ENCODE measurements at places on chromosomes 16 and 17.

- DNase-seq, result no peak
Measured at GRCh38 chr16:55643161-55643970, 12.4 kb upstream of the SLC6A2 start.

DNA sequence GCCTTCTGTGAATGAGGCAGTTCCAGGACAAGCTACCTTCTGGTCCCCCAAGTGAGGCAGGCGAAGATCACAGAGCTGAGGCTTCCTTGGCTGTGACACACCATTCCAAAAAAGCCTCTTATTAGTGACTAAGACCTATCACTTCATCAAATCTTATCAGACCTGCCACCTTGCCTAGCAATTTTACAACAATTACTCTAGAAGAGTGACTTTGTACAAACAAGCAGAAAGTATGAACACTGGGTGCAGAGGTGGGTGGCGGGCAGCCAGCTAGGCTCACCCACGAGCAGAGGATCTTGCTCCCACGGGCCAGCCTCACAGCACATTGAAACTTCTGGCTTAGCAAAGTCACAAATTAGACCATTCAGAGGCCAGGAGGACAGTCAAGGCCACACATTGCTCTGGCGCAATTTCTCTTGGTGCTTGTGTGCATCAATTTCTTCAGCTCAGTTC is 2.2 kb upstream of the ICAM2 start:
- DNase-seq, result no peak

- DNase-seq, result no peak
Measured at GRCh38 chr16:73172973-73173709, 125.2 kb upstream of the ZFHX3 start.

GRCh38 chr17:82592767-82593589 is 55.3 kb downstream of the WDR45B start:
- DNase-seq, result no peak

DNA sequence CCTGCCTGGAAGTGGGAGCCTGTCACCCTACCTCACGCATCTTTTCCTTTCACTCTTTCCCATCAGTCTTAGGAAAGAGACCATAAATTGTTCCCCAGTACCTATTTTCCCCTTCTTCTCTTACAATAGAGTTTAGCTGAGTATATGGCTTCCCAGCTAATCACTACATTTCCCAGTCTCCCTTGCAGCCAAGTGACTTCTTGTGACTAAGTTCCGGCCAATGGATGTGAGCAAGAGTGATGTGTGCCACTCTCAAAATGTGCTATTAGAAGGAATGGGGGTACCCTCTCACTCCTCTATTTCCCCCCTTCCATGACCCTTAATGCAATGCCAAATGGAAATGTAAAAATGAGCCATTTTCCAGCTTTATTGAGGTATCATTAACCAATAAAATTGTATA is 8.2 kb upstream of the PYY start:
- DNase-seq, result no peak

DNA sequence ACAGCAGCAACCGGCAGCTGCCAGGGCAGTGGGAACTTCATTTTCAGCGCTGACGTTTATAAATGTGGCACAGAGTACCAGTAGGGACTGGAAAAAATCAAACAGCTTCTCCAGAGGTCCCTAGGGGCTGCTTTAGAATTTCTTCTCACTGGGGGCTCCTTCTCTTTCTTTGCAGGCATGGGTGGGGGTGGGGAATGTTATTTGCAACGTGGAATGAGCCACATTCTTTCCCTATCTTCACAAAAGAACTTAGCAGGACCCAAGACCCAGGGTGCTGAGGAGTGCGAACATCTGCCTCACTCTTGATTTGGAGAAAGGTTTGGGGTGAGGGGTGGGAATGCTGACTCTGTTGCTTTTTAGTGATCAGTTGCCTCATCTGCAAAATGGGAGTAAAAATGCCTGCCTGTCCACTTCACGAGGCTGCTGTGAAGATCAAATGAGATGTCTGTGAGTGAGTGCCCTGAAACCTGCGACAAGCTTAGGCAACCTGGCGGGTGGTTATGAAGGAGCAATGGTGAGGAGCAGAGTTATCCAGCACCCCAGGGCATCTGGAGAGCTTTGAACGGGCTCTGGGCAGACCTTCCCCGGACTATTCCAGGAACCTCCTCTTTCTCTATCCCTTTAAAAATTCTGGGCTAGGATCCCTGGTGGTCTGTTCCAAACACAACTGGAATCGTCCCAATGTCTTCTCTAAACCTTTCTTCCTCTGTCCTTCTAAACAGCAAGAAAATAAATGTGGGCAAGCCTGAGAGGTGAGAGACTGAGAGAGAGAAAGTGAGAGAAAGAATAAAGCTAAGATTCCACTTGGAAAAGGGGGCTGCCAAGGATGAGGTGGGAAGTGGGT is 10.7 kb upstream of the PIPOX start:
- DNase-seq, result no peak

GRCh38 chr17:74063439-74063838 is 140.0 kb upstream of the RPL38 start:
- no peak for DNase-seq

DNA sequence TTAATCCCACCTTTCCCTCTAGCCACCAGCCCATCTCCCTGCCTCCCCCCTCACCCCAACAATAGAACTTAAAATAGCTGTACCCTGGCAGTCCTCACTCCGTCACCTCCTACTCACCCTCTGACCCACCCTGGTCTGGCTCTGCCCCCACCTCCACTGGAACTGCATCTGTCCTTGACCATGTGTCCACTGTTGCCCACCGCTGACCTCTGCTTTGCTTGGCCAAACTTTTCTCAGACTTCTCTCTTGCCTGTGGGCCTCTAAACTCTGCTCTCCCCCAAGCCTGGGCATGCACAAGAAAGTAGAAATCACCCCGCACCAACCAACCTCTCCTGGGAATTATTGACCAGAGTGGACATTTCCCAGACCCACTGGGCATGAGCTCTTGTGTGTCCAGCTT is 169.8 kb downstream of the WSCD1 start:
- DNase-seq, result no peak

DNA sequence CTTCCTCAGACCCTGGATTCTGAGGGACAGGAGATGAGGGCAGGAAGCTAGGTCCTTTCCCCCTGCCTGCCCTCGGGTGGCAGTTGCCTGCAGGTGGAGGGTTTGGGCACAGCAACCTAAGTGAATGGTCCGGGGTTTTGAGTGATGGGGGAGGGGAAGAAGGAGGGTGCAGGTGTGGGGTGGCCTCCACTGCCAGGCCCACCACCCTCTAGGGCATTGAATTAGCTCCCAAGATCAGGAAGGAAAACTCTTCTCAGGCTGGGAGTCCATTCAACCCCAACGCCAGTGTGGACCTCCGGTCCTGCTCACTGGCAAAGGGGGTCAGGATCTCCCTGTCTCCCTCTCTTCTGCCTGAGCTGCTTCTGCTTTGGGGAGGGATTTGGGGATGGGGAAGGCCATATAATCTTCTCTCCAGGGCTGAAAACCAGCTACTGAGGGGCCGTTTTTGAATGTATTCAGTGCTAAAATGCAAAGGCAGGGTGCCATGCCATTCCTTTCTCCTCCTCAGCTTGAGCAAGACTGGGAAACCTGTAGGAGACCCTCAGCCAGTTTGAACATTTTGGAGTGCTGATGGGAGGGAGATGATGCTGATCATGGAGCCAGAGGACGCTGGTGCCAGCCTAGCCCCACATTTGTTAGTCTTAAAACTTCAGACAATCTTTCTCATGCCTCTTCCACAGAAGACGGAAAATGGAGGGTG is 18.8 kb downstream of the GRB7 start:
- no peak for DNase-seq

DNA sequence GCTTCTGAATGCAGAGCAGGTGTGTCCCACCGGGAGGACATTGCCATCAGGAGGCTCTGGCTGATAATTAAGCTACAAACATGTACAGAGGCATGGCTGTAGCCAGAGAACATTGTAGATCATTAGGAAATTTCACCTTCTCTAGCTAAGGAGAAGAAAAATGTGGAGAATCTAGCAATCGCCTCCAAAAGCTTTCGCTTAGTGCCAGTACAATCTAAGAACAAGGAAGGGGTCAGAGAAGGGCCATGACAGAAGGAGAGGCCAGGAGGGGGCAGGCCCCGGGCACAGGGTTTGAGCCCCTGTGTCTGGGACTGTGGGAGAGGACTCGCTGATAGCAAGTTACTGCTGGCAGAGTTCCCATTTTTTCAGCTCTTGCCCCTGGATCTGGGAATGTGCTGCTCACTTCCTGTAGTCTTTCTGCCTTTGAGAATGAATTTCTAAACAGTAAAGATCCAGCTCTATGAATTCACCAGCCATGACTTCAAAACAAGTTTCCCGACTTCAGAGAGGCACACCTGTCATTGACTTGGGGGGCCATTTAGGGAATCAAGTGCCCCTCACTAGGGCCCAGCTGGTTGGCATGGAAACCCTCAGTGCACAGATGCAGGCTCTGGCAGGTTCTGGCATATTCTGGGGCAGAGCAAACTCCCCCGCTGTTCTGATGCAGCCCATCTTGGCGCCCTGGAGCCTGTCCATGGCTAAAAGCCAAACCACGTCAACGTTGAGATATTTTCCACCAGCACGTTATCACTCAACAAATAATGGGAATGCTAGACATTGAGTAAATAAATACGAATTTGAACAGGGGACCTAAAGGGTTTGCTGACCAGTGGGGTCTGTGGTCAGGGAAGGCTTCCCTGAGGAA is 59.5 kb upstream of the CACNG4 start:
- DNase-seq, result no peak

DNA sequence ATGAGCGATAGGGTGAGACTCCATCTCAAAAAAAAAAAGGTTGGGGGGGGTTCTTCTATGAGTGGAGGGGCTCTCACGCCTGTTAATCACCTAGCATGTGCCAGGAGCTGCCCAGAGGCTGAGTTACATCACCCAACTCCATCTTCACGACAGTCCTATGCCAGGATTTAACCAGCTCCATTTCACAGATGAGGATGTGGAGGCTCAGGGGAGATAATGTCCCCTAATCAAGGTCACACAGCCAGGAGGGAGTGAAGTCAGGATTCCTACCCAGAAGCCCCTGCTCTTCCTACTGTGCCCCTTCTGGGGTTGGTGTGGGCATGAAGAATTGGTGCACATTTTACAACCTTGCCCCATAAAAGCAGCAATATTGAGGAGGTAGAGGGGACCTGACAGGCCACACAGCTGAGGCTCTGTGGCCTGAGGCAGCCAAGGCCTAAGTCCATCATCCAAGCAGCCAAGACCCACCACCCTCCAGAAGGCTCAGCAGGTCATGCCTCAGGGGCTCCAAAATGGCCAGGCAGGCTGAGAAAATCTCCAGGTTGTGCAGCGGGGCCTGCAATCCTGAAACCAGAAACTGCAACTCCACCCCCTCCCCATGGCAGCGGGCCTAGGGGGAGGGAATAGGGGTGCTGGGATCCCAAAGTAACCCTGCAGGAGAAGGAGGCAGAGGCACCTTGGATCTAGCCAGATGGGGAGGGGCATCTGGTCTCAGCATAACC is 6.9 kb downstream of the PPY start:
- DNase-seq, result no peak

GRCh38 chr17:33038740-33039139 is 47.1 kb downstream of the SPACA3 start:
- no peak for DNase-seq

DNA sequence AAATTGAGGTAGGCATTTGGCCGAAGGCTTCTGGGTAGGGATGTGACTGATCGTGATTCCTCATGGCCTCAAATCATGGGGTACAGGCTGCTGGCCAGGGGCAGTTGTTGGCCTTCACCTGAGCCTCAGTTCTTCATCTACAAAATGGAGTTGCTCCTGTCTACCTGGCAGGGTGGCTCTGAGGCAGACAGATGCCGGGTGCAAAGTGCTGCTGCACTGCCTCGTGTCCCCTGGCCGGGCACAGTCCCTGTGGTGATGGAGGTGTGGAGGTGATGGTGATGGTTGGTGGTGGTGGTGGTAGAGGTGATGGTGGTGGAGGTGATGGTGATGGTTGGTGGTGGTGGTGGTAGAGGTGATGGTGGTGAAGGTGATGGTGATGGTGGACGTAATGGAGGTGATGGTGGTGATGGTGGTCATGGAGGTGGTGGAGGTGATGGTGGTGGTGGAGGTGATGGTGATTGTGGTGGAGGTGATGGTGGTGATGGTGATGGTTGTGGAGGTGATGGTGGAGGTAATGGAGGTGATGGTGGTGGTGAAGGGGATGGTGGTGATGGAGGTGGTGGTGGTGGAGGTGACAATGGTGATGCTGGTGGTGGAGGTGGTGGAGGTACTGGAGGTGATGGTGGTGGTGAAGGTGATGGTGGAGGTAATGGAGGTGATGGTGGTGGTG is 52.6 kb downstream of the RNF213 start:
- DNase-seq, result no peak

DNA sequence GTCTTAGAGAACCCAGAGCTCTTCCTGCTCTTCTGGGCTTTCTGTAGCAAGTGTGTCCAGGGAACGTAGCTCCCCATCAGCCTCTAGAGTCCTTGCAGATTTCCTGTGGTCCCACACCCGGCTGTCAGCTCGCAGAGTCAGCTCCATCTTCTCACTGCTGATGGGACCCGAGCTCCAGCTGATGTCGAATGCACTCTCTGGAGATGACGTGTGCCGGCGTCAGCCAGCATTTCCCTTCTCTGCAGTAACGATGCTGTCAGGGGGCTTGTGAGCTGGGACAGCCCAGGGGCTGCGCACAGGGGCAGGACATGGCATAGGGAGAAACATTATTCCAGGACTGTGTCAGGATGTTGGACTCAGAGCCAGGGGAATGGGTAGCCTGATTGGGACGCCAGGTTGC is 87.8 kb downstream of the SNX29 start:
- DNase-seq, result no peak

DNA sequence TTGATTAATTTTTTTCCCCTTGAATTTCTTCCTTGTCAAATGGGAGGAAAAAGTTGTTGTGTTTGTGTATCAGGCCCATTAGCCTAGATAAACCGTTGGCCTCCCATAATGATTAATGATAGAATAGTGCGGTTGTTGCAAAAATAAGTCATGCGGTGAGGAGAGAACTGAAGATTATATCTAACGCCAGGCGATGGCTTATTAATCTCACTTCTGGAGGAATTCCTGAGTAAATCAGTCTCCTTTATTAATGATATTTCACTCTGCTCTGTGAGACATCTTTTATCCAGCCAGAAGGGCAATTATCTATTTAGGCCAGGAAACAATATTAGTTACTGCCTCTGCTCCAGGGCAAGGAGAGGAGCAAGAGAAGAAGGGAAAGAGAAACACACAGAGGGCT is 107.3 kb downstream of the IRX5 start:
- no peak for DNase-seq

DNA sequence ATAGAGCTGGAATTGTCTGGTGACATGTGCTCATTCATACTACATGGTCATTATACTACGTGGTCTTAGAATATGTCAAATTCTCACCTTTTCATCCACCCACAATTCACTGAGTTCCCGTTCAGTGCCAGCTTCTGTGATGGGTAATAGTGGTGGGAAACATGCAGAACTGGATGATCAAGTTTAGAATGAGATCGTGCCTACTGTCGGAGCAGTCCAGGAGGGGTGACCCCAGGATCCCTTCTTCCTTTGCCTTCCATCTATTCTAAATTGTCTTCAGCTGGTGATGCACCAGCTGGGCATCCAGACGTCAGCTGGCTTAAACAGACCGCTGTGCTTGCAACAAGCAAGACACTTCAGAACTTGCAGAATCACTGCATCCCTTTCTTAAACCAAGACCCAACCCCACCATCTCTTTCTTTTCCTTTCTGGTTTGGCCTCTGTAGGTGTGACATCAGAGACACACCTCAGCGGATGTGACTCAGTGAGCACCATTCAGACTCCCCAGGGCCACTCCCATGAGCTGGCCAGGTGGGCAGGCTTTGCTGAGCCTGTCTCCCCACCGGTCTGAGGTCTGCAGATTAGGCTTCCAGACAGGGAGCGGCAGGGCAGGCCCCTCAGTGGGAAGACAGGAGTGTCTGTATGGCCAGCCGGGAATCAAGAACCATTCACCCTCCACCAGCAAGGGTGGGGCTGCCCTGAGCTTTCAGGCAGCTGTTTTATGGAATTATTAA is 18.1 kb downstream of the C17orf100 start:
- DNase-seq, result no peak

GRCh38 chr16:84253173-84253572 is 13.4 kb upstream of the KCNG4 start:
- no peak for DNase-seq

Measured in NCI-H1436 treated with DMSO at 0.1 percent for 48 hours (cell line).